ENCODE measurements at places on chromosomes 6 and 20. TPM values are rescaled to one million over a fixed set of nuclear protein-coding genes. Genes with fewer than 3 reads are reported as not detected.

The CCN2 gene
- 373 TPM for total RNA-seq

DNA sequence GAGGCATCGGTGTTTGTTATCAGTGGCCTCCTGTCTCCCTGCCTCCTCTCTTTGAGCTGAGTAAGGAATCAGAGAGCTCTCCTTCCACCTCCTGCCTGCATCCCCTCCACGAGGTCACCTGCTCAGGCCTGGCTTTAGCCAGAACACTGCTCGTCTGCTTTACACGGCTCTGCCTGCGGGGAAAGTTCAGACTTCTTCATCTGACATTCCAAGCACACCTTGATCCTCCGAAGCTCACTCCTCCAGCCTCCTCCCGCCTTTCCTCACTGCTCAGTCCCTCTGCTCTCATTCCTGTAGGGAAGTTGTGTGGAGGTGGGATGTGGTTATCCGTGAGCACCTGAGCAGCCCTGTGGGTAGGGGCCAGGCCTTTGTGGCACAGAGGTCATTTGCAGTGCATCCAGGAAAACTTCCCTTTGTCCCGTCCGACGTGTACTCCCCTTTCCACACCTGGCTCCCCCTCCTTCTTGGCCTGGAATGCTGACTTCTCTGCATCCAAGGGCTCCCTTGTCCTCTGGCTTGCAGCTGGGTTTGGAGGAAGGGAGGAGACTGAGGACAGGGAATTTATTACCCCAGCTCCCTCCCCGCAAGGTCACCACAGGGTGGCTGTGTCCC, 12.8 kb upstream of the CCDC167 start:
- DNase-seq: no peak

GRCh38 chr6:150887978-150888563, 22.6 kb downstream of the MTHFD1L start:
- DNase-seq: no peak

The ANKRD66 gene
- total RNA-seq: not detected

- no peak for DNase-seq
Observed at GRCh38 chr20:59047938-59048680, 5.5 kb upstream of the PRELID3B start.

- DNase-seq: no peak
Observed at GRCh38 chr20:44412402-44413144, 57.1 kb downstream of the HNF4A start.

The DDO gene
- total RNA-seq: 1.6 TPM

The CDH4 gene
- not detected for total RNA-seq

DNA sequence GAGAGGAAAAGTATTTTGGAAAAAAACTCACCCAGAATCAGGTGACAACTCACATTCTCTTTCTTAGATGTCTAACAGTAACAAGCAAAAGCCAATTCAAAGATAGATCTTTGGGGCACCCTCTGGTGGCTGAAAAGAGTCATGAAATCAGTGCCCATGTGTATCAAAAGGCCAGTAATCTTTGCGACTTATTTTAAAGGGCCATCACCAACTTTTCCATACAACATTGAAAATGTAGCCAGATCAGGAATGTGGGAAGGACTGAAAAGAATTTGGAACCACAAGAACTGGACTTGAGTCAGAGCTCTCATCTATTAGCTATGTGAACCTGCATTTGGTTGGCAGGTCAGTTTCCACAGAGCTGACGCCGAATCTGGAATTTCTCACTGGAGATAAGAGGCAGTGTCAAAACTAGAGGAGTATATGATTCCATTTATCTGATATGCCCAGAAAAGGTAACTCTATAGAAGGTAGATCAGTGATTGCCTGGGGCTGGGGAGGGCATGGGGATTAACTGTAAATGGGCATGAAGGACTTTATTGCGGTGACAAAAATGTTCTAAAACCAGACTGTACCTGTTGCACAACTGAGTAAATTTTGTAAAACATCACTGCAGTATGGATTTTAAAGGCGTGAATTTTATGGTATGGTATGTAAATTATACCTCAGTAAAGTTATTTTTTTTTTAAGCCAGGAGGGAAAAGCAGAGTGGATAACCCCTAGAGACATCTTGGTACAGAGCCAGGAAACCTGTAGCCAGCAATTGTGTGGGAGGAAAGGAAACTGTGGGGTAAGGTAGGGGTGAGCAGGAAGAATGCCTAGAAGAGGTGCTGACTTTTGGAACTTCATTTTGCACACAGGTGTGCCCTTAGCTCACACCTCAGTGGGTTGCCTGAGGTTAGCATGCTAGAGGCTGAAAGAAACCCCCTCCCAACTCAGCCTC, 117.1 kb upstream of the ASF1A start:
- DNase-seq: peak; percentile 64

DNA sequence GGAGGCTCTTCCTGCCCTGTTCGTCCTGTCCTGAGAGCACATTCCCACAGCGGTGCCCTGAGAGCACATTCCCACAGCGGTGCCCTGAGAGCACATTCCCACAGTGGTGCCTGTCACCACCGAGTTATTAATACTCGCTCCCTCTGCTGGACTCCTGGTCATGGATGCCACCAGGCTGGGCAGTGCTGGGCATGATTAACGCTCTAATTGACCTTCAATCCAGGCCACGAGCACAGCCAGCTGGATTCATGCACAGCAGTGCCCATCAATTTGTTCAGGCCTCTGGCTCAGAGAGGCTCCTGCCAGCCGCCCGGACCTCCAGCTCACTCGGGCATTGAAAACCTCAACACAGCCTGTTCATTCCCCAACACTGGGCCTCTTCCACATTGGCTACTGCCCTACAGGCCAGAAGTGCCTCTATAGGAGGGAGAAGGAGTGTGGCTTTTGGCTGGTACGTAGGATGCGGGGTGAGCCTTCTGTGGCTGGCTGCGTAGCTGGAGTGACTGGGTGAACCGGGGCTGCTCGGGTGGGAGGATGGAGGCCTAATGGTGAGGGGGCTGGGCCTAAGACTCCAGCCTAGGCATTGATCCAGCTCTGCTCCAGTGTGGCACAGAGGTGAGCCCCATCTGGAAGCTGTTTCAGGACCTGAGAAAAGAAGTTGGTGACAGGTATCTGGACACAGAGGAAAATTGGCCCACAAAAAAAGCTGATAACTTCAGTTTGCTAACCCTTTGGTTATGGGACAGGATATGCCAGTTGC, 9.3 kb downstream of the IP6K3 start:
- no peak for DNase-seq

The OR12D3 gene
- total RNA-seq: not detected

The COL9A1 gene
- not detected for total RNA-seq

DNA sequence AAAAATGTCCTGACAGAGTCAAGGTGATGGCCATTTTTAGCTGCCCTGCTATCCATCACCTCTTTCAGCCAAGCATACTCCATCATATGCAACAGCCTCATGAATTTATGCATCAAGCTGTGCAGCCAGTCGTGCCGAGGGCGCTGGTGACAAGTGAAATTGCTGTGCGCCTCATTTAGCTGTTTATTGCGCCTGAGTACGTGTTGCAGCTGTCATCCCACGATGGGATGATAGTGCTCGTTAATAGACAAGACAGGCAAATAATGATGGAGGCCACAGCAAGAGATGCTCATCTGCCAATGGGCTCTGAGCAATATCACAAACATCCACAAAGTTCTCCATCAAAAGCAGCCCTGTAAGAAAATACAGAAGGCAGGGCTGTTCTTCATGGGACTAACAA, 562.3 kb upstream of the POU3F2 start:
- no peak for DNase-seq

- peak; percentile 90 for DNase-seq
Observed at GRCh38 chr6:44096612-44097011, 30.6 kb downstream of the MRPL14 start.

DNA sequence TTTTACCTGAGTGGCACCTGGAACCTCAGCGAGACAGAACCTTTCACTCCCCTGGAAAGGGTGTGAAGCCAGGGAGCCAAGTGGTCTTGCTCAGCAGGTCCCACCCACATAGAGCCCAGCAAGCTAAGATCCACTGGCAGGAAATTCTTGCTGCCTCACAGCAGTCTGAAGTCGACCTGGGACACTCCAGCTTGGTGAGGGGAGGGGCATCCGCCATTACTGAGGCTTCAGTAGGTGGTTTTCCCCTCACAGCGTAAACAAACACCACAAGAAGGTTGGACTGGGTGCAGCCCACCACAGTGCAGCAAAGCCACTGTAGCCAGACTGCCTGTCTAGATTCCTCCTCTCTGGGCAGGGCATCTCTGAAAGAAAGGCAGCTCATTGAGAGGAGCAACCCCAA, 134.7 kb upstream of the RSPO3 start:
- DNase-seq: no peak

GRCh38 chr20:40763646-40764295, 74.7 kb upstream of the MAFB start:
- no peak for DNase-seq

DNA sequence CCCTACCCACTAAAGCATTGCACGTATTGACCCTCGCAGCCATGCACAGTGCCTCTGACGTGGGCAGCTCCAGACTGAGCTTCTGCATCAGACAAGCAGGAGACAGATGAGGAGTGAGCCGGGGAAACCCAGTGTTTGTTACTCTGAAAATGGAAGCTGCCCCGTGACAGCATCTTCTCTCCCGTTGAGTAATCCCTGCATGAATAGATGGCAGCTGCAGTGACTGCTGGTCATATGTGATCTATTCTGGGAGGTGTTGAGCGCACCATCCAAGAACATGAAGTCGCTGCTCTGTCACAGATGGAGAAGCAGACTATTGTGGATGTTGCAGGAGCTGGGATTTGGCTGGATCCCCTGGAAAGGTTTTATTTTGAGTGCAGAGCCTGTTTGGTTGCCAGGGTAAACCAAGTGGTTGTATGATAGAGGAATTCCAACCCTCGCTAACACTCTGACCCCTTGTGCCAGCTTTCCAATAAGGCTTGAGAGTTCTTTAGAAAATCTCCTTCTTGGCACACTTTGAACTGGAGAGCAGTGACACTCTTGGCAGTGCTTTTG, 242.2 kb downstream of the NRN1 start:
- no peak for DNase-seq

The GATA5 gene
- not detected for total RNA-seq

The PGM3 gene
- total RNA-seq: 41.2 TPM

Measured in Calu3 (cell line).